Stimulated activated CD8-positive, alpha-beta memory T cell treated with anti-CD3 and anti-CD28 coated beads, Interleukin-7, amount 100 ng/mL, for 1 hour (primary cell): ENCODE measurements at places on chromosomes 4 and X.

GRCh38 chrX:102859550-102859871, 77.6 kb upstream of the RAB40AL start:
- no peak for DNase-seq

GRCh38 chr4:39950861-39951481, 26.7 kb downstream of the PDS5A start:
- DNase-seq, result no peak

- DNase-seq, result no peak
Measured at GRCh38 chr4:149645790-149646189, 169.9 kb downstream of the IQCM start.

GRCh38 chr4:187268940-187269339, 545.3 kb upstream of the FAT1 start:
- DNase-seq, result no peak

DNA sequence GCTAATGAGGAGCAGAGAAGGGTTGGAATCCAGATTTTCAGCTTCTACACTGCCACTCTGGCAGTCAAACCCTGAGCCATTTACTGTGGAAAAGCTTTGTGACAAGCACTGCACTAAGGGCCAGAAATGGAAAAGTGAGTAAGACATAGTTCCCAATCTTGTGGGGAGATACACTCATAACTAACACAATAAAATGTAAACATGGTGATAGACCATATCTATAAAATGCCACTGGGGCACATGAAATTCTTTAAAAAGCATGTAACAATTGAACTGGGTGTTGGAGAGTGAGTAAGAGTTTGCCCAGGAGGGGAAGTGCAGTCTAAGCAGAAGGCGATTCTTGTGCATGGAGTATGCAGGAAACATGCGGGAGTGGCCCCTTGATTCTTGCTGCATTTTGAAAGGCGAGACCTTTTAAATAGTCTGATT, 32.0 kb upstream of the ANXA5 start:
- DNase-seq, result no peak

- no peak for DNase-seq
Measured at GRCh38 chrX:79036157-79036880, 91.1 kb downstream of the P2RY10 start.

- no peak for DNase-seq
Measured at GRCh38 chrX:132209527-132209926, 9.7 kb downstream of the RAP2C start.

DNA sequence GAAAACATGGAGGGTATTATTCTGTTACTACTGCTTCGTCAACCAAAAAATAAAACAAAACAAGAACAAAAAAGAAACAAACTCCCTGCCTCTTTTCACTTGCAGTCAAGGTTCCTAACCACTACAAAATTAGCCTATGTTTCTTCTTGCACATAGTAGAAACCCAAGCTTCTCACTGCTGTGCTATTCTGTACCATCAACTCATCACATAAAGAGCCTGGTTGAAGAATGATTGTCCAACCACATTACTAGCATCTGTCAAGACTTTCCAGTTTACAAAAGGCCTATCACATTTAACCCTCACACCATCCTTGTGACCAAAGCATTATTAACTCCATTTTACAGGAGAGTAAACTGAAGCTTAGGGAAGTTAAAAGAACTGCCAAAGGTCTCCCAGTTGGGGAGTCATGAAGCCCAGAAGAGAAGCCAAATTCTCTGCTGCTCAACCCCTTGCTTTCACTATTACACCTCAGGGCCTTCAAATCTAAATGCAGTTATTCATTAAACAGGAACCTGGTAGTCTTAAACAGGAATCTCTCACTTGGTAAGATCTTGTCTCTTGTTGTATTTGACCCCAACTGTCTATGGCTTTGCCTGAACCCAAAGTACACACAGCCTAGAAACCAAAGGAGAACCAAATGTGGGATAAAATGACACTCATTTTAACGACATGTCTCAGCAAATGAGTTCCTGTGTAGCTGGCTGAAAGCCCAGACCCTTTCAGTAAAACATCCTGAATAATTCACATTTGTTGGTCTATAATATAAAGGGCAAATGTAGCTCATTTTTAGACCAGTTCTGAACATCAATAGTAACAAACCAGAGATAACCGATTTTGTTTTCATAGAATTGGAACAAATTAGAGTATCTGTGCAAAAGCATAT, 8.6 kb downstream of the F9 start:
- no peak for DNase-seq

- DNase-seq, result no peak
Measured at GRCh38 chrX:3550160-3550751, 163.2 kb downstream of the PRKX start.

DNA sequence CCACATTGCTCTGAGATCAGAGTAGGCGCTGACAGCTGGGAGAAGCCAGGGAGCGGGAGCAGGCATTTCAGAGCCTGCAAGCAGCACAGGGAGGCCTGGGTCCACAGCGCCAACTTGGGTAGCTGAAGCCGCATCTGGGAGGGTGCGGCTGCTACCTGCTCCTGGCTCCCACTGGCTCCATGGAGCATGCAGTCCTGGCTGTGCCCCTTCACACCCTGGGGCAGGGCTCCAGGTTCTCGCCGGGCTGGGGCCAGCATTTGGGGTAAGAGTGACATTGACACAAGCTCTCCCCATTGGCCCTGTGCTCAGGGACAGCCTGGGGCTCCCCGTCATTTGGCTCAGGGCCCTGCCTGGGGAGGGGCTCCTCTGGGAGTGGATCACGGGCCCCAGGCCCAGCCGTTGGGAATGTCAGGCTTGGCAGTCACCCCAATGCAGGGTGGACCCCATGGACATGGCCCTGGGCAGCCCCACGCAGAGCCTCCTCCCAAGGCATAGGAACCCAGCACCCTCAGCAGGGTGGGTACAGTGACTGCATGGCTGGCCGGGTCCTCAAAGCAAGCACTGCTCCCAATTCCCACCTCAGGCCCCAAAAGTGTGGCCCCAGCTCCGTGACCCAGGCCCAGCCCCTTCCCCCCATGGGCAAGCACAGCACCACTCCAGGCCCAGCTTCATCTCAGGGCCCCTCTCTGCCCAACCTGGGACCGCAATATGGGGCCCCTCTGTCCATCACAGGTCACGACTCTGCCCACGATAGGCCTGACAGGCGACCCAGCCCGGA, 82.4 kb downstream of the PRDM5 start:
- DNase-seq, result no peak

DNA sequence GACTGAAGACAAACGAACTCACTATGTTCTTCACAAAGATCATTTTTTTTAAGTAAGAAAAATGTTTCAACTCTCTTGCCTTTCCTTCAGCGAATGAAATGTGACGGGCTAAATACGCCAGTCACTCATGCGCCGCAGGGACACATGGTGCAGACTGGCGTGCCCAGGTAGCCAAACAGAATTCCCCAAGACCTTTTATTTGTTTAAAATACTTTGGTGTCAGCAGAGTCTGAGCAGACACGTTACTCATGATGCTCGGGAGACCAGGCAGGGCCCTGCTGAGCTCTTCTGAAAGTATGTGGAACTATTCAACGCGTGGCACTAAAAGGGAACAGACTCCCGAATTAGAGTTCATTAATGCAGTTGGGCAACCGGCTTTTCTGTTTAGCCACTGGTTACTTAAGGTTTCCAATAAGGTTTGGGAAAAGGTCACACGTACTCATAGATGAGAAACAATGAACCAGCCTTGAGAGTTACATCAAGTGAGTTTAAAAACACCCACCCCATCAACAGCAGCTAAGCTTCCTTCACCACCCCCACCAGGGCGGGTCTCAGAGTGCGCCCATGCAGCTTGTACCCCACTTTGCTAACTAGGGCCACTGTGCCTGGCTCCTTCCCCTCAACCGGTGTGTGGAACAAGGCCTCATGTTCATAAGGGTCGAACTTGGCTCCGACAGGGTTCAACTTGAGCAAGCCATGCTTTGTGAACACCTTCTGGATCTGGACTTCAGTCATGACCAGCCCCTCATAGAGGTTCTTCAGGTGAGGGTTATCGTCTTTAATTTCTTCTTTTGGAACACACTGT, 7.3 kb downstream of the GRPEL1 start:
- no peak for DNase-seq

DNA sequence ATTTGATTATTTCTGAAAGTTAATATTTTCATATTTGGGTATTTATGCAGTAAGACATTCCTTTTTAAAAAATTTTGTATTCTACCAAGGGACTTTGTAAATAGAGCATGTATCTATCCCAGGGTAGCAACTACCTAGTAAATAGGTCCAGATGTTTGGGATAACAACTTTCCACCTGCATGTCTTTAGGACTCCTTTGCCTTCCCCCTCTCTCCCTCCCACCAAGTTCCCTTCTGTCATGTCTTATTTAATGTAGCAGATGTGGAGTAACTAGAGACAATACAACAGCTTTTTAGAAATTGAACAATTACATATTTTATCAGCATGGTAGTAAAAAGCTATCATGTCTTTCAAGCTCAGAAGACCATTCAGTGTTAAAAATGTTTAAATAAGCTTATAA, 821.0 kb downstream of the C4orf33 start:
- DNase-seq, result no peak

DNA sequence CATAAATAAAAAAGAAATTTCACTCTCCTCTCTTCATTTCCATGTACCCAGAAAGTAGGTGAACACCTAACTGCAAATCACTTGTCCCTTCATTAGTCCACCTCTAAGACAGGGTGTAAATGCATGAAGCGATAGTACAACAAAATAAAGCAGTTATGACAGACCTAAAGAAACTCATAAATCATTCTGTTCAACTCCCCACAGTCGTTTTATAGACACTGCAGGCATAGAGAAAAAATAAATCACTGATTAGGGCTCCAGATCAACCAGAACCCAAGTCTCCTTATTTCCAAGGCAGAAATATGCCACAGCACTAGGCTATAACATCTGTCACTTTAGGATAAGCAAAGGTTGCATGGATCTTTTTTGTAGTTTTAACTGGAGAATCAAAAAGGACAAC, 3.0 kb downstream of the RASGEF1B start:
- no peak for DNase-seq

- DNase-seq, result no peak
Measured at GRCh38 chr4:57424232-57424897, 314.2 kb upstream of the IGFBP7 start.

GRCh38 chr4:20391198-20391597, 139.5 kb downstream of the SLIT2 start:
- DNase-seq, result no peak
